Stimulated activated CD8-positive, alpha-beta memory T cell treated with anti-CD3 and anti-CD28 coated beads, Interleukin-4, amount 100 ng/mL, for 1 hour (primary cell): ENCODE measurements at places on chromosomes 11 and 22.

DNA sequence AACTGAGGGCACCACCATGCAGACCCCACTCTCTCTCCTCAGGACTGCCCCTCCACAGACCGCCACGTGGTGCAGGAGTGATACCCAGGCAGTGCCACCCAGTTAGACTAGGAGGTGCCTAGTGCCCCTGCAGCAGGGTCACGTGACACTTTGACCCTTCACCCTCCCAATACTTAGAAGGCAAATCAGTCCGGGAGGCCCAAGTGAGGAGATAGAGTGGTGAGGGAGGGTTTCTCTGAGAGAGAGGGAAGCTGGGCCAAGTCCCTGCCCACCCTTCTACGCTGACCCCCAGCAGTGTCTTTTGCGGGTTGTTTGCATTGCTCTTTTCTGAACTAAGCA lies 84.6 kb downstream of the BUD13 start:
- no peak for DNase-seq

- no peak for DNase-seq
Observed at GRCh38 chr11:6653097-6653496, 2.5 kb downstream of the DCHS1 start.

DNA sequence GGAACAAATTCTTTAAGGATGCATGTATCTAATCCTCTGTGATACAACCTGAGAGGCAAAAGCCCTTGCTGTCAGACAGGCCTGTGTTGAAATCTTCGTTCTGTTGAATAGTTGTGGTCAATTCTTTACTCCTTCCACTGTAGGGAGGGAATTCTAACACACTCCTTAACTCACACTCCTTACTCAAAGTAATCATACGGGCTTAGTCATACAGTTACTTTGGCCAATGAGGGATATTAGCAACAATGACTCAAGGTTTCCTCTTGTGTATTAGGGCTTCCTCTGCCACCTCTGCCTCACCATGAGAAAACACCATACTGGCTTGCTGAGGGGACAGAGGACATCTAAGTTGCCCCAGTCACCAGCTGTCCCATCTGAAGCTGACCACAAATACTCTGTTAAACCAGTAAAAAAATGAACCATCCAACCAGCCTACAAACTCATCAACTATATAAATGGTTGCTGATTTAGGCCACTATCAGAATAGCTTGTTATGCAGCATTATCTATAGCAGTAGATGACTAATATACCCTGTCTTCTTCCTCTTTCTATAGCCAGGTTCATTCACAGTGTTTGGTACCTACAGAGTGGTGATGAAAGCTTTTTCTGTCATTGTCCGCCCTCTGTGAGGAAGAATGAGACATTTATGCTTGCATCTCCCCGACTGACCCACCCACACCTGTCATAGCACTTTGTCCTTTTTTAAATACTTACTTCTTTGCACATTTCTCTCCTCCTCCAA lies 322.8 kb upstream of the SYN3 start:
- DNase-seq: no peak

DNA sequence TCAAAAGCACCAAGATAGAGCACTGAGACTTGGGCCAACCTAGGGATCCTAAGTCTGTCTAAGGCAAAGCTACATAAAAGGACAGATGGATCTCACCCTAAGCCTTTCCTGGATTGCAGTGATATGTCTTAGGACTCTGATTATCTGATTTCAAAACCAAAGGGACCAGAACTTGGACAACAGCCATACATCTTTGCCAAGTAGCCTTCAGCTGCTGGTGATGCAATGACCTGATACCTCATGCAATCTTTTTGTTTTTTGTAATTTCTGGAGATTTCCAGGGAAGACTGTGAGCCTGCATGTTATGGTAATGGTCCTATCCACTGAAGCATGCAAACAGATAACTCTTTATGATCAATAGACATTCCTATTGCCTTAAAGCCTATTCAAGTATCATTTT lies 230.4 kb upstream of the MTNR1B start:
- DNase-seq: no peak

DNA sequence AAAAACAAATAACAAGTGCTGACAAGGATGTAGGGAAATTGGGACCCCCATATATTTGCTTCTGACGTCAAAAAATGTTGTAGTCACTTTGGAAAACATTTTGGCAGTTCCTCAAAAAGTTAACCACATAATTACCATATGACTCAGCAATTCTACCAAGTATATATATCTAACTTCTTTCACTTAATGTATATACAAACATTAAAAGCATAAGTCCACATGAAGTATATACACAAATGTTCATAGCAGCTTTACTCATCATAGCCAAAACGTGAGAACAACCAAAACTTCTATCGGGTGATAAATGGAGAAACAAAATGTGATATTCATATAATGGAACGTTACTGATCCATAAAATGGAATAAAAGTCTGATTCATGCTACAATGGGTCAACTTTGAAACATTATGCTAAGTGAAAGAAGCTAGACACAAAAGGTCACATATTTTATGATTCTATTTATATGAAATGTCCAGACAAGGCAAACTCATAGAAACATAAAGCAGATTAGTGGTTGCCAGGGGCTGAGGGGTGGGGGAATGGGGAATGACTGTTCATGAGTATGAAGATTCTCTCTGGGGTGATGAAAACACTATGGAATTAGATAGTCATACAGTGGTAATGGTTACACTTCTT lies 48.7 kb upstream of the TEAD1 start:
- no peak for DNase-seq

DNA sequence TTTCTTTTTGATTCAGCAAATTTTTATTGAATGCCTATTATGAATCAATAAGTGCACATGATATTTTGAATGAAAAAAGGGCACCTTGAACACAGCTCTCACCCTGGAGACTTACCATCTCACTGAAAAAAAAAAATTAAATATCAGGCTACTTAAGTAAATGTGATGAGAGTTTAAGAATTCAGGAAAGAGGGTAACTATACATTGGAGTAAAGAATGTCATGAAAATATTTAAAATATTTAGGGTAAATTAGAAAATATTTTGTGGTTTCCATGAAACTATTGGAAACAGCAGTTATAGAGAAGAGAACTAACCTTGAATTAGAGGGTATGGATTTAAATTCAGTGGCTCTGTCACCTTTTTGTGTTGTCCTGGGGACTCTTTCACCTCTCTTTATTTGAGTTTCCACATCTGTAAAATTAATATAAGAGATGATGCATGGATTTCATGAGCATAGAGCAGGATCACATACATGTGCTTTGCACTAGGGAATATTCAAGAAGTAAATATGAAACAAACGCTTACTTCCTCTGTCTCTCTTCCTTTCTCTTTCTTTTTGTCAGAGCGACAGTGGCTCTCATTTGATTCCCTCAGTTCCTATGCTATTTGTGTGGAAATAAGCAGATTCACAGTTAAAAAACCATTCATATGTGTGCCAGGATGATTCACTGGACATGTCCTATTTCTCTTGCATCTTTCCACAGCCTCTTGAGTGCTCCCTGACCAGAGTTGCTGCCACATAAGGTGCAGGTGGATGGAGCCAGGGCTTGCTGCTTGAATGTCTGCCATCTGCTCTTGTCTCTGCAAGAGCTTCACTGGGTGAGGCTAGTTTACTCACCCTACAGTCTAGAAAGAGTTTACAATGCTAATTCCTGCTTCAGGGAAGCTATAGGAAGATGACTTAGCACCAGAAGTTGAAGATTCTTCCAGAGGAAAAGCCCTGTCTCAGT lies 533.1 kb downstream of the ETS1 start:
- no peak for DNase-seq

DNA sequence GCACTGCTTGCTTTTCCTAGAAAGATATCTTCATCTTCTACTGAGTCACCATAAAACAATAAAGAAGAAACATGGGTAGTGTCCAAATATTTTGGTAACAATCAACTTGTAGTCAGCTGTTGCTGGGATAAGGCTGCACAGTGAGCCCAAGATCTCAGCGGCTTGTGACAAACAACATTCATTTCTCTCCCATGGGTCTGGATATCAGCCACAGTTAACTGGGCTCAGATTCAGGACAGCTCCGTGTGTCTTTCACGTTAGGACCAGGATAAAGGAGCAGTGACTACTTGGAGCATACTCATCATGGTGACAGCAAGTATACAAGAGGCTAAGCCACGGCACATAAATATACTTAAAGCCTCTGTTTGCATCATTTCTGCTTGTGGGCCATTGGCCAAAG lies 27.9 kb upstream of the GRK3 start:
- DNase-seq: no peak

GRCh38 chr11:2572491-2573239 lies 127.1 kb downstream of the KCNQ1OT1 start:
- DNase-seq: no peak

GRCh38 chr11:62413060-62413696 lies 5.7 kb upstream of the SCGB1A1 start:
- DNase-seq: no peak

- DNase-seq: no peak
Observed at GRCh38 chr11:119854521-119854920, 125.5 kb upstream of the NECTIN1 start.

DNA sequence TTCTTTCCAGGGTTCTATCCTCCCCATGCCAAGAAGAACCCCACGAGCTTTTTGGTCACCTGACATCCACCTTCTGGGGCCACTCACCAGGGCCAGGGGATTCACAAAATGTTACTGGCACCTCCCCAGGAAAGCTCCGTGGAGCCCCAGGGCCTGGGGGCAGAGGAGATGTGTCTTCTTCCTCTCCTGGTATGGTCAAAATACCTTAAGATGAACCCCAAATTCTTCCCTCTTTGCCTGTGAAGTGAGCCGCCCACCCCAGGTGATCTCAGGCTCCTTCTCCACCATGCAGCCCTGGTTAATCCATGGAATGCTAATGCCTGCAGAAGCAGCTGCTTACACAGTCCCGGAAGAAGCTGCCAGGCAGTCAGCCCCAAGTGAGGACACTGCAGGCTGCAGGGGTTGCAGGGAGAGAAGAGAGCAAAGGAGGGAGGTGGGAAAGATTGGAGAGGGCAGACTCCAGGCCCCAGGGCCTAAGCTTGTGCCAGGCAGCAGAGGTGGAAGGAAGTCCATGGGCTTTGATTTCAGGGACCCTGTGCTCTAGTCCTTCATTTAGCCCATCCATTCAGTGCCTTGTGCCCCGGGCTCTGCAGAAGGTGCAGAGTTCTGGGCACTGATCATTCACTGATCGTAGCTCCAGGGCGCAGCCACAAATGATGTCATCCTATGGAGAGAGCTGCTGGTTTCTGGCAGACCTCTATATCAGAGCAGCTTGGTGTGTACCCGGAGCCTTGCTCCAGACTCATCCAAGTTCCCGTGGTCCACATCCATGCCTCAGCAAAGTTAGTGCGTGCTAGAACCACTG lies 127.9 kb upstream of the NECTIN1 start:
- no peak for DNase-seq

DNA sequence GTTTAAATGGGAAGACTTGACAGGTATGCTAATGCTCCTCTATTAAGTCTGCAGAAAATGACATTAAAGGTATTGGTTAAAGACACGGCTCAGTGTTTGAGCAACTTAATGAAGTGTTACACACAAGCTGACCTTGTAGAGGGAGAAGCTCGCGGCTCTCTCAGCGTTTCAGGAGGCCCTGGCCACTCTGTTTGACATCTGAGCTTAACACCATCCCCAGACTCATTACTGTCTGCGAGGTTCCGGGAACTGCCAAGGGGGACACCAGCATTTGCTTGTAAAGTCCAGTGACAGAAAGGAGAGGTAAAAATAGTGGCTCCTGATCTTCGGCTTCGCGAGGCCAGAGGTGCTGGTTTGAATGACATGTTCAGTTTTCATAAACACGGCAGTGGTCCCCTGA lies 540.7 kb upstream of the CADM1 start:
- no peak for DNase-seq
